Brain (organoid and tissue), 16 donors: ENCODE measurements at places on chromosomes 12 and 14. TPM values are rescaled to one million over a fixed set of nuclear protein-coding genes. Genes with fewer than 3 reads are reported as not detected.

The CCDC184 gene
- polyA plus RNA-seq, result 8.9 TPM

The ARHGEF25 gene
- 47.2 TPM for polyA plus RNA-seq

The ZFP36L1 gene
- 104 TPM for polyA plus RNA-seq

The NFE2 gene
- polyA plus RNA-seq, result 0.83 TPM

The PPP1R1A gene
- 16.0 TPM for polyA plus RNA-seq

The SPIC gene
- not detected for polyA plus RNA-seq

The RFLNA gene
- polyA plus RNA-seq, result 1.5 TPM

The MIA2 gene
- 8.7 TPM for polyA plus RNA-seq

The PSME1 gene
- 179 TPM for polyA plus RNA-seq

The PCED1B gene
- 0.39 TPM for polyA plus RNA-seq

The GUCY2C gene
- polyA plus RNA-seq, result not detected

The GALNT16 gene
- polyA plus RNA-seq, result 16.2 TPM

The LGMN gene
- polyA plus RNA-seq, result 77.1 TPM

The TOMM20L gene
- polyA plus RNA-seq, result not detected

The TEAD4 gene
- 6.1 TPM for polyA plus RNA-seq

The COX6A1 gene
- polyA plus RNA-seq, result 1,091 TPM

The KRR1 gene
- polyA plus RNA-seq, result 7.8 TPM

The PMCH gene
- not detected for polyA plus RNA-seq

The KRT82 gene
- not detected for polyA plus RNA-seq

The BIN2 gene
- 1.3 TPM for polyA plus RNA-seq

The RND1 gene
- 11.6 TPM for polyA plus RNA-seq

The VWF gene
- 144 TPM for polyA plus RNA-seq

The CCDC196 gene
- not detected for polyA plus RNA-seq

The VAMP1 gene
- 42.2 TPM for polyA plus RNA-seq

The ESPL1 gene
- polyA plus RNA-seq, result 11.8 TPM

The NID2 gene
- 6.1 TPM for polyA plus RNA-seq

The TXNRD1 gene
- polyA plus RNA-seq, result 77.5 TPM

The LPAR5 gene
- 2.0 TPM for polyA plus RNA-seq

The CLEC14A gene
- polyA plus RNA-seq, result 13.6 TPM

The NANOG gene
- polyA plus RNA-seq, result not detected

The NPAS3 gene
- 5.1 TPM for polyA plus RNA-seq

The E2F7 gene
- 11.3 TPM for polyA plus RNA-seq

The TROAP gene
- 49.2 TPM for polyA plus RNA-seq

The AQP5 gene
- 2.7 TPM for polyA plus RNA-seq

The C3AR1 gene
- 4.1 TPM for polyA plus RNA-seq

The FBXO33 gene
- 5.1 TPM for polyA plus RNA-seq

The KRT75 gene
- 0.14 TPM for polyA plus RNA-seq

The PZP gene
- polyA plus RNA-seq, result not detected

The RAB15 gene
- polyA plus RNA-seq, result 28.0 TPM

The GLS2 gene
- 6.0 TPM for polyA plus RNA-seq

The SIX1 gene
- polyA plus RNA-seq, result 68.4 TPM

The MGP gene
- polyA plus RNA-seq, result 27.0 TPM

The WDR89 gene
- polyA plus RNA-seq, result 5.1 TPM

The CLEC6A gene
- polyA plus RNA-seq, result not detected

The RERG gene
- 6.2 TPM for polyA plus RNA-seq

The GNB3 gene
- polyA plus RNA-seq, result 4.8 TPM

The TAC3 gene
- 4.5 TPM for polyA plus RNA-seq

The SOAT2 gene
- not detected for polyA plus RNA-seq

The PELI2 gene
- 5.8 TPM for polyA plus RNA-seq

The RTRAF gene
- 178 TPM for polyA plus RNA-seq

The FSCB gene
- polyA plus RNA-seq, result not detected

The FOXM1 gene
- polyA plus RNA-seq, result 76.9 TPM

The ZFHX2 gene
- polyA plus RNA-seq, result 6.5 TPM

The RIMBP2 gene
- 15.0 TPM for polyA plus RNA-seq

The MGAT4C gene
- polyA plus RNA-seq, result 0.83 TPM
